Putamen (tissue), 1 donor: ENCODE measurements at places on chromosomes 16 and 17.

GRCh38 chr16:67865318-67865717 lies 7.5 kb upstream of the EDC4 start:
- DNase-seq, result no peak

DNA sequence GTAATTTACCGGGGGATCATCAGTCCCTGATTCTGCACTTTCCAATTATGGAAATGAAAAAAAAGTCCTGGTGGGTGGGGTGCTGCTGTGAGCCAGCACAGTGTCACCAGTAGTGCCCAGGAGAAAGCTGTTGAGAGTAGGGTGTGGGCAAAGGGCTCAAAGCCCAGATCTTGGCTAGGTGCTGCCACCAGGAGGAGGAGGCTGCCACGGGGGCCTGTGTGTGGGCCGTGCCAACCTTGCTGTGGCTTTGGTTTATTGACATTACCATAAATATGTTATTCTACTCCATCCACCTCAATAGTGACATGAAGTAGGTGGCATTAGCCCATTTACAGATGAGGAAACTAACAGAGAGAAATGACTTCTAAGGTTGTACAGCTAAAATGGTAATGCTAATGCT lies 6.7 kb upstream of the PRPSAP2 start:
- no peak for DNase-seq

DNA sequence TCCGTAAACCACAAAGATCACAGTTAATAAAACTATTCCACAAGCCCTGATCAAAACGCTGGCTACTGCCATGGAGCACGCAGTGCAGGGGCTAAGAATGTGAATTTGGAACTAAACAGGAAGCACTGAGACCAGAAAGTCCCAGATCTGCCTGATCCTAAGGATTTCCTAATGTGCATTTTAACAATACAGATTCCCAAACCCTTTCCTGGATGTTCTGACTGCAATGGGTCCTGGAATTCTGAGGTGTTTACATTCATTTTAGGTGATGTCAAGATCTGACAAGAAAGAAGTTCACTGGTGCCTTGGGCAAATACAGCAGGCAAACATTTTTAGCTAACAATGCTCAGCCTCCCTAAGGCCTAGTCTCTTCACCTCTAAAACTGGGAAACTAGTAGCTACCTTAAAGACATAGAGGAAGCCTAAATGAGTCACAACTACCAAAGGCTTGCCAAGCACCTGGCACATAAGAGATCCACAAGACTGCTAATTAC lies 10.3 kb downstream of the NSMCE1 start:
- no peak for DNase-seq

GRCh38 chr16:48330841-48331192 lies 54.4 kb downstream of the SIAH1 start:
- DNase-seq, result peak; percentile 49

DNA sequence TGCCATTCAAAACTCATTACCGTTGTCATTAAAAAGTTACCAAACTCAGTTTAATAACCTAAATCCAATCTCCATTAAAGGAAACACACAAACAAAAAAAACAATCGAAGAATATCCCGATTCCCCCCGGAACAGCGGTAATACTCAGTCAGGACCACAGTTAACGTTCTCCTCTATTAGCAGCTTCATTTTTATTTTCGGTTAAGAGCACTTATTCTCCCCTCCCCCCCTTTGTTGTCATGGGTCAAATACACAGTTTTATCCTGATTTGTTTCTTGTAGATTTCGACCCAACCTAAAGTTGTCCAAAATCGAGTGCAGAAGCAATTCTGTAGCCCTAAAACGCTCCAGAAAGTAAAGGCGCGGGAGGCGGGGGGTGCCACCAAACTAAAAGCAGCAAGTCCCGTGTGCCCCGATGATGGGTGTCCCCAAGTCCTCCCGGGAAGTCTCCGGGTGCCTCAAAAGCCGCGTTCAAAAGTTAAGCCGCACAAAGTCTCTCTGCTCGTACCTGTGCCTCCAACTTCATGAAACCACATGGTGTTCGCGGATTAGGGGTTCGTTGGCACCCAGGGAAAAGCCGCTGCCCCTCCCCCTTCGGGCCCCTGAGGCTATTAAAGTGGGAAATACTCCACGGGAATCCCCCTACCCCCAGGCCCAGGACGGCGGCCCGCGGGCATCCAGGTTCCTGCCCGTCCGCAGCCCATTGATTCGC lies 996 bp downstream of the SUMO2 start:
- DNase-seq, result no peak

- DNase-seq, result no peak
Measured at GRCh38 chr16:82195917-82196494, 26.0 kb upstream of the MPHOSPH6 start.

GRCh38 chr16:4090351-4090851 lies 25.8 kb downstream of the ADCY9 start:
- DNase-seq, result no peak

GRCh38 chr17:16215002-16215272 lies 397 bp downstream of the NCOR1 start:
- DNase-seq, result no peak

GRCh38 chr17:51263006-51263405 lies 2.7 kb downstream of the UTP18 start:
- no peak for DNase-seq

DNA sequence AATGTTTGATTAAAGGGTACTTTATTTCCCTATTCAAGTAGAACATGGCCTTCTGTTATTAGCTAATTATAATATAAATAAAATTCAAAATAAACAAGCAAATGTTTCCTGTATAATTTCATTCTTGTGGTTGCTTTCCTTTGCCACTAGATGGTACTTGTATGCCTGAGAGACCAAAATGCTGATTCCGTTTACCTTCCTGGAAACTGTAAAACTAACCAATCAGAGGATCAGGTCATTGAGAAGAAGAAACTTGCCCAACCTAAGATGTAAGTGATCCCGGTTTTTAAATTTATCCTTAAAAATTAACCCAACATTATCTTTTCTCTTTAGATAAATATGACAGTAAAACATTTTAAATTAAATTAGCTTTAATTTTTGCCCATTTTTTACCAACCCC lies 8.1 kb upstream of the ABCA5 start:
- DNase-seq, result peak; percentile 3

DNA sequence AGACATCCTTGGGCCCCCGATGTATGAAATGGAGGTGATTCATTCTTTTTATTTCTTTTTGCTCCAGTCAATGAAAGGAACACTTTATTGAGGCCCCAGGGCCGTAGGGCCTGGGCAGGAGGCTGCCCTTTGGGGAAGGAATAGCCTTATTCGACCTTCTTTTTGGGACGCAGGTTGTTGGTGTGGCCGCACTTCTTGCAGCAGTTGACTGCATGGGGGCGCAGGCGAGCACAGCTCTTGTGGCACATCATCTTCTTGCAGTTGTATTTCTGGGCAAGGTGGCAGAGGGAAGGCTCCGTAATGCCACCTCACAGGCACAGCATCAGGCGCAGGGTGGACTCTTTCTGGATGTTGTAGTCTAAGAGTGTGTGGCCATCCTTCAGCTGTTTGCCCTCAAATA lies 50.9 kb downstream of the SIAH1 start:
- DNase-seq, result no peak

DNA sequence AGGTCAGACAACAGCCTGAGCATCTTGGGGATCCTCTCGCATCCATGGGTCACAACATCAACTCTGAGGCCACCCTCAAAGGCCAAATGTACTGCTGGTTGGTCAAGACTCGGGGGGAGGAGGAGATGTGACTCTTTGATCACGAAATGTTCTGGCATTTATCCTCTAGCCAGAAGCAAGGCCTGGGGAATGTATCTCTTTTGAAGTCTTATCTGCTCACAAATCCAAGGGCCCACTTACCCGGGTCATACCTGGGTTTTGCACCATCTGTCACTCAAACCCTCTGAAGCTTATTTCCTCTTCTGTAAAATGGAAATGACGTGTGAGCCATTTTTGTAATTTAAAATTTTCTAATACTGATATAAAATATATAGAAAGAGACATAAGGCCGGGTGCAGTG lies 13.2 kb downstream of the CA7 start:
- no peak for DNase-seq

- no peak for DNase-seq
Measured at GRCh38 chr17:34763728-34764665, 184.6 kb downstream of the TMEM132E start.

- no peak for DNase-seq
Measured at GRCh38 chr16:77749415-77749814, 27.1 kb downstream of the NUDT7 start.

GRCh38 chr17:41416479-41416878 lies 7.9 kb downstream of the KRT37 start:
- no peak for DNase-seq

DNA sequence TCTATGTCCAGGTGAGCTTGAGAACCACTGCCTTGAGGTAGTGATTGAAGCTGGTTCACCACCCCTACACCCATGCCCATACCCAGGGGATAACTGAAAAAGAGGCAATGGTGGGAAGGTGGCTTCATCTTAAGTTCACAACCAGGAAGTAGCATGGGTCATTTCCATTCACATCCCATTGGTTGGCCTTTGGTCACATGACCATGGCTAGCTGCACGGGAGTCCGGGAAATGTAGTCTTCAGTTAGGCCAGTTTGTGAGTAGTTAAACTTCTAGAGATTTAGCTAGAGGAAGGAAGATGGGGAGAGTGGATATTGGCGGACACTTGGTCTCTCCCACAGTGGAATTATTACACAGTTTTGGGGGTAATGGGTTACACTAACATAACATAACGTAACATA lies 92.9 kb downstream of the RGS9 start:
- no peak for DNase-seq

DNA sequence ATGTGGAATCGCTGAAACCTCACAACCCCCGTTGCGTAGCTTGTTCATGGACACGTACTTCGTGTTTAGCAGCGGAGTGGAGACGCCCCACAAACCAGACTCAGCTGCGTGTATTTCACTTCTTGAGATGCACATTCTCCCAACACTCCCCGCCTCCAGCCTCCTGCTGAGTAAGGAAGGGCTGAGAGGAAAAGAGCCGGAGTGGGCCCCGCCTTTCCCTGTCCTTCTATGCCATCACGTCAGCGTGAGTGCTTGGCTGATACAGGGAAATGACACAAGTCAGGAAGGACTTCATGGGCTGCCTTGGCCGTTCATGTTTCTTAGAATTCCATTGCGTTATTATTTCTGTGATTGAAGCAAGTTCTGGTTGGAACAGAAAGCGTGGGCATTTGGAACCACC lies 68.6 kb upstream of the CBX4 start:
- no peak for DNase-seq

DNA sequence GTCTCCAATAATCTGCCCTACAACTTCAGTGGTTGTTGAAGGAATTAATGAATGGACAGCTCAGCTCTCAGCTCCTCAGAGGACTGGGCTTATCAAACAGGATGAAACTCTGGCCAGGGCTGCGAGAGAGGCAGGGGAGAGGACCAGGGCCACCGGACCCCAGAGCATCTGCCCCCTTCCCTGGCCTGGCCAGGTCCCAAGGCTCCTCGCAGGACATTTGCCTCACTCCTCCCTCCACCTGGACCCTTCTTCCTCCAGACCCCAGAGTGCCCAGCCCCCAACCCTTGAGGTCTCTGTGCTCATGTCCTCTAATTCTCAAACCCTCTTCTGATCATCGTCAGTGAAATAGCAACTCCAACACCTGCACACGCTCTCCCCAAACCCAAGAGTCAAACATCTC lies 3.7 kb downstream of the CD300C start:
- no peak for DNase-seq

- DNase-seq, result no peak
Measured at GRCh38 chr16:78390092-78390491, 290.6 kb downstream of the WWOX start.

DNA sequence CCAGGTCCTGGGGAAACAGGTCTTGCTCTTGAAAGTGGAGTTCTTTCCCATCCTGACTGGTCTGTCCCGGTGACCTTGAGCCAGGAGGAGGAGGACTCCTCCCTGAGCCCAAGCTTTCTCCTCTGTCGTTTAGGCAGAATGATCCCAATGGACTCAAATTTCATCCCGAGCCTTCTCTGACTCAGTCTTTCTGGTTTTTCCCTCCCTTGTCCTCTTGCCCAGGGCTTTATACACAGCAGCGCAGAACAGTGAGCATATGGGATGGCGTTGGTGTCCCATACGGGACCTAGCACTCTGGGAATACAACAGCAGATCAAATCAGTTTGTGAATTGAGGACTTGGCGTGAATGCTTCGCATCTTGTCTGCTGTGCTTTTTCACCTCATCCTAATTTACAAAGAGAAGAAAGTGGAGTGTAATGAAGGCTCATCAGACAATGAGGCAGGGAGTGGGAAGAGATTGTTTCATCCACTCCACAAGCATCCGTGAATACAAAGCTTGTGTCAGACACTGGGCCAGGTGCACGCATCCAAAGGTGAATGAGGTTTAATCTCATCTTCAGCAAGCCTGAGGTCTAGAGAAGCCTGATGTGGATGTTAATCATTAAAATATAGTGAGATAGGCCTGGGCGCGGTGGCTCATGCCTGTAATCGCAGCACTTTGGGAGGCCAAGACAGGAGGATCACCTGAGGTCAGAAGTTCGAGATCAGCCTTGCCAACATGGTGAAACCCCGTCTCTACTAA lies 1.1 kb upstream of the XYLT1 start:
- DNase-seq, result no peak

DNA sequence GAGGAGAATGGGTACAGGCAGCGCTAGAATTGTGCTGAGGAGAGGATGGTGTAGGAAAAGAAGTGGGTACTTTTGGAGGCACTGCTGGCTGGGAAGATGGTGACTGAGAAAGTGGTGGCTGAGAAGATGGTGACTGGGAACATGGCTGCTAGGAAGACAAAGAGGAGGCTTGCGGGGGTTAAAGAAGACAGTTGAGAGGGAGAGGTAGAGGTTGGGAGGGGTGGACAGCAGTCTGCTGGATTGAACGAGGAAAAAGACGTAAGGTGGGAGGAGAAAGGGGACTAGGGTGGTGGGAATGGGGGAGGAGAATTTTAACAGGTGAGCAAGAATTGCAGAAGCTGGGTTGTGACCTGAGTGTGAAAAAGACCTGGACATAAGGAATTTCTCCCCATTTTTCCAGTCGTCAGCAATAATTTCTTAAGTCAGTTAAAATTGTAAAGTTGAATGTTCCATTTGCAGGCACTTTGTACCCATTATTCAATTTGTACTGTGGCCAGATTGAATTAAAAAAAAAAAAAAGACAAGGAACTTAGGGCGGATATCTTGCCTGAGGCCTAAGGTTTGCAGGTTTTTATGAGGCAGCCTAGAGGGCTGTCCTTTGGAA lies 2450.0 kb downstream of the TP53TG3F start:
- DNase-seq, result no peak

- DNase-seq, result peak; percentile 0
Measured at GRCh38 chr17:14557480-14557879, 256.6 kb downstream of the HS3ST3B1 start.

DNA sequence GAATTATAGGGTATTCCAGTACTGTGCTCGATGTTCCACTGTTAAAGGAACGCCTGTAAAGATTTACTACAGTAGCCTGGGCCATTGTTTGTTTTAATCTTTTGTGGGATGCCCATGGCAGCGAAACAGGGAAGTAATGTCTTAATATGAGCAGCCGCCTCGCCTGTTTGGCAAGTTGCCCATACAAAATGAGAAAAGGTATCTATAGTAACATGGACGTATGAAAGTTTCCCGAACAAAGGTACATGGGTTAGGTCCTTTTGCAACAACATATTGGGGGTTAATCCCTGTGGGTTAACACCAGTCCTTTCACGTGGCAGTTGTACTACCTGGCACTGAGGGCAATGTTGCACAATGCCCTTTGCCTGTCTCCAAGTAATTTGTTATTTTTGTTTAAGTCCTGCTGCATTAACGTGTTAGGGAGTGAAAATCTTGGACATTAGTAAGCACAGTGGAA lies 21.1 kb upstream of the TMC5 start:
- DNase-seq, result no peak
